AG04449 (cell line): ENCODE measurements at places on chromosomes 2 and 18.

DNA sequence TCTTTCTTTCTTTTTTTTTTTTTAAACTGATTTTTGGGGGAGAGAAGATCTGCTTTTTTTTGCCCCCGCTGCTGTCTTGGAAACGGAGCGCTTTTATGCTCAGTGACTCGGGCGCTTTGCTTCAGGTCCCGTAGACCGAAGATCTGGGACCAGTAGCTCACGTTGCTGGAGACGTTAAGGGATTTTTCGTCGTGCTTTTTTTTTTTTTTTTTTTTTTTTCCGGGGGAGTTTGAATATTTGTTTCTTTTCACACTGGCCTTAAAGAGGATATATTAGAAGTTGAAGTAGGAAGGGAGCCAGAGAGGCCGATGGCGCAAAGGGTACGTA is 587 bp downstream of the MEIS1 start:
- DNase-seq: no peak

DNA sequence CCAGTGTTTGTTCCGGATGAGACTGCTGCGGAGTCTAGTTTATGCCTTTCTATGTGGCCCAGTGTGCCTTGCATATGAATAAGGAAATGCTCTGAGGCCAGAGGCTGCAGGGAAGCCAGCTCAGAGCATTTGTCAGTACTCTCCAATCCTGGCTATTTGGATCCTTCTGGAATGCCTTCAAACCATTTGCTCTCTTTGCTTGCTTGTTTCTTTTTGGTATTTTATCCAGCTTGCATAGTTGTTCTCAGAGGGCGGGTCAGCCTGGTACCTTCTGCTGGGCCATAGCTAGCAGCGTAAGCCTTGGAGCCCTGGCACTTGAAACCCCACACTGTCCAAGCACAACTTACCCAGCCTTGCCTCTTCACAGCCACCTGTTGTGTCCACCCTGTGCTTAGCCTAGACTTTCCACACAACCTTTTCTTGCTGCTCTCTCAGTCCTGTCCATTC is 20.5 kb downstream of the CENPO start:
- no peak for DNase-seq

DNA sequence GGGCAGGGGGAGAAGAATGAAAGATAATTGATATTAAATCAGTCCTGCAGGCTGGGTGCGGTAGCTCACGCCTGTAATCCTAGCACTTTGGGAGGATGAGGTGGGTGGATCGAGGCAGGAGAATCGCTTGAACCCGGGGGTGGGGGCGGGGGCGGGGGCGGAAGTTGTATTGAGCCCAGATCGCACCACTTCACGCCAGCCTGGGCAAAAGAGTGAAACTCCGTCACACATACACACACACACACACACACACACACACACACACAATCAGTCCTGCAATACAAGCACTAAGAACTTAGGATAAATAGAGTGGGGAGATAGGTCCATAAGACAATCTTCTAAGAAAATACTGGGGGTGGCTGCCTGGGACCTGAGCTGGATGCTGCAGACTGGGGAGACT is 15.1 kb upstream of the PKDCC start:
- DNase-seq: no peak

GRCh38 chr2:220296174-220296573 is 668.7 kb downstream of the SLC4A3 start:
- DNase-seq: no peak

- DNase-seq: no peak
Measured at GRCh38 chr2:70946832-70947442, 11.2 kb downstream of the ATP6V1B1 start.

DNA sequence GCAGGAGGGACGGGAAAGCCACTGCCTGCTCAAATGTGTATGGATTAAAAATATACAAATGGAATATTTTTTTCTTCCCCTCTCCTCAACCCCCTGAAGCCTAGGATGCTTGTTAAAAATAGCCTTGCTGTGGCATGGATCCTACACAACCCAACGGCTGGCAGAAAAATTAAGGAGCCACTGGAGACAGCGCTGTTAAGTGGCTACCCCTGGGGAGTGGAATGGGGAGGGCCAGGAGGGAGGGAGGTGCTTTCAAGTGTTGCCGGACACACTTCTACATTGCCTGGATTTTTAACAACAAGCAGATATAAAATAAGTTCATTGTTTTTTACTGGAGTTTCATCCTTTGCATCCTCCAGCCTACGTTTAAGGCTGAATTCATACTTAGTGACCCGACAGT is 66.6 kb downstream of the ZBTB7C start:
- DNase-seq: no peak

DNA sequence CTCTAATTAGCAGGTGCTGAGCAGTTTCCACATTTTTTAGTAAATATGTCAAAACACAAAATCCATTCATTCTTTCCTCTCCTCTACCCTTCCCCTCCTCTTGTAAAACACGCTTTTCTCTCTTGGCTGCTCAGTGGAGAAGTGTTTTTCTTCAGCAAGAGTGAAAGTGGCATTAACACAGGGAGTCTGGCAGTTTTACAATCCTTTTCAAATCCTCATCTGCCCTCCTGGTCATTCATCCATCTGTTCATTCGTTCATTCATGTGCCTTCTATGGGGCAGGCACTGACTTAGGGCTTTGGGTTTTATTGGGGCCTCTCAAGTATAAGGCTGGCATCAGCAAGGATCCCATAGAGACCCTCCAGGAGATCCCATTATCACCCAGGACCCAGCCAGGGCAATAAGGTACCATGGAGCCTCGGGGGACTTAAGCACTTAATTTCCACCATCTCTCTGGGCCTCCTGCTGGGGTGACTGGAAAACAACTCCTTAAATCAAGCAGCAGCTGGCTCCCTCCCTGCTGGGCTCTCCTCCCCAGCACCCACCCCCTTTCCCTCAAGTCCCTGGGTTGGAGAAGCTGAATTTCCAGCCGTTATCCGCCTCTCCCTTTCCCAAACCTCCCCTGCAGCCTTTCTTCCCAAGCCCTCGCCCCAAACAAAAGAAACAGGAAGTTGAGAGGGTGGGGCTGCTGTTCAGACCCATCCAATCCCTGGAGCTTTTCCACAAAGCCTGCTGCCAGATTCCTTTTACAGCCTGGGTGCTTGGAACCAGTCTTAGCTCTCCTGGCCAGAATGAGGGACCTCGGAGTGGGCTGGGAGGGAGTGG is 32.6 kb downstream of the MARCHF4 start:
- DNase-seq: no peak

DNA sequence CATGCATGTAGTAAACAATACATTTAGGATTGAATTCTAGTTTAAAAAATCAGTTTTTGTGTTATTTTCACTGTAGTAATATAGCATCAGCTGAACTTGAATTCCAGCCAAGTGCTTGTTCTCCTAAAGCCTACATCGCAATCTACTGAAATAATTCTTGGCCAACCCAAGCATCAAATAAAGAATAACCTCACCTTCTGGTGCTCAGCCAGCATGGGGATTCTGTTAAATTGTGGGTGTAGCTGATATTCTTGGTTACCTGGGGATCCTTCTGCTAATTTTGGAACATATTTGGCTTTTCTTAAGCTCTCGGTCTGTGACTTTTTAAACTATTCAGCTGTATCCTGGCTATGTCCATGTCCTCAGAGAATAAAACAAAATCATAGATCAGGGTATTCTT is 248.8 kb downstream of the NRXN1 start:
- no peak for DNase-seq

- no peak for DNase-seq
Measured at GRCh38 chr2:119254601-119255080, 31.0 kb downstream of the STEAP3 start.

DNA sequence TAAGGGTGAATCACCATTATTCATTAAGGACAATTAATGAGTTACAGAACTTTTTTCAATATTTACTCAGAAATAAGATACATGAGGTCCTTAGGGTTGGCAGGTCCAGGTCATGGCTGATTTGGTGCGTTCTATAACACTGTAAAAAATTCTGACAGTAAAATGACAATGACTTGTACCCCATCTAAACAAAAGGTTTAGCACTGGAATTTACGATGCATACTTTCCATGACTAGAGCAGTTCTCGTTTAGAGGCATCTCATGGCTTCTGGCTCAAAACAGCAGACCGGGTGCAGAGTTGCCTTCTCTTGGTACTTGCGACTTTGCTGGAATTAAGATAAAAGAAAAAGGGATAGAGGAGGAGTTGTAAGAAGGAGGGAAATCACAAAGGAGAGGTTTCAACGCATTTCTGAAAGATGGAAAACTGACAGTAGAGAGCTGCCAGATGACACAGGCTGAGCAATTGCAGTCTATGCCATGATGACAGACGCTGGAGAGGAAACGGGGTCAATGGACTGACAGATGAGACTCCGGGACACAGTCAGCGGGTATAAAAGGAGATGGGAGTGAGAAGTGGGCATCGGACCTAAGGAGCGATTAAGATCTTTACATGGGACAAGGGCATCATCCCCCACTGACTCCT is 4.1 kb upstream of the CYS1 start:
- DNase-seq: no peak

DNA sequence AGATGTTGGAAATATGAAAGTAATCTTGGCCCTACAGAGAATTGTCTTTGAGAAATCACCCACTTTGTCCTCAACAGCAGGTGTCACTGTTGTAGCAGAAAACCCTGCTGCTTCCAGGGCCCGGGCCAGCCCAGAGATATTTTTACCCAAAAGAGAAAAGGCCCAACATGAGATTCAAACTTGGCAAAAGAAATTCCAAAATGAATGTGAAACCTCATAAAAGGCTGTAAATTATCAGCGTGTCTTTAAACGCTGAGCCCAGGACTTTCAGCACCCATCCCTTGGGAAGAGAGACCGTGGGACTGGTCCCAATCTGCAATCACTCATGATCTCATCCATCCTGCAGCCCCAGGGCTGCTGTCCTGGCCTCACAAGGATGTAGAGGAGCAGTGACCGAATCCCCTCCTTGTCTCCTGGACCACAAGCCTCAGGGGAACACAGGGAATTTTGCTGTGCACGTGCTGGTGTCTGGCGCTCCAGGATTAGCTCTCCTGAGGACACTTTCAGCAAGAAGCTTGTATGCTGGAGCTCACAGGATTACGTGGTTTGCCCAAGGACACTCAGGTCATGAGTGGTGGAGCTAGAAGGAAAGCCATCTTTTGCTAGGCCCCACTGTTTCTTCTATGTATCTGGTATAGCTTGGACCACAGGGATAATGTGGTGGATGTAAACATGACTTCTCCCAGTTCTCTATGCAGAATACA is 202.1 kb downstream of the RNF144A start:
- DNase-seq: no peak

- no peak for DNase-seq
Measured at GRCh38 chr2:158729451-158729850, 65.7 kb upstream of the DAPL1 start.

GRCh38 chr18:54387631-54388030 is 29.9 kb downstream of the C18orf54 start:
- DNase-seq: no peak
